Fibroblast of skin of scalp (primary cell): ENCODE measurements at places on chromosomes 5 and 9.

DNA sequence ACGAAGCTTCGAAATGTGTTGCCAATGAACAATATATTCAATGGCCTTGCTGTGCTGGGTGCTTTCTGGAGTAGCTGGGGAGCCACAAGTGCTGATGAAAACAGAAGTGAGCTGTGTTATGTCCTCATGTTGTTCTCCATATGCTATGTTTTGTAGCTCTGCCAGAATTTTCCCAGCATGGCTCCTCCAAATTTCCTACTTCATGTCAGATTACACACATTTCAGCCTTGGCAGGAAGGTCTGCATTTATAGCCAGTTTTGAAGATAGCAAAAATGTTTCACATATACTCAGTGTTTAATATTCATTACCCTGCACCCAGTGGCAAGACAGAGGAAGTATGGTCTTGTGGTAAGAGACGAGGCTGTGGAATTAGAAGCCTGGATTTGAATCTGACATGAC is 22.6 kb upstream of the NMUR2 start:
- DNase-seq = no peak

DNA sequence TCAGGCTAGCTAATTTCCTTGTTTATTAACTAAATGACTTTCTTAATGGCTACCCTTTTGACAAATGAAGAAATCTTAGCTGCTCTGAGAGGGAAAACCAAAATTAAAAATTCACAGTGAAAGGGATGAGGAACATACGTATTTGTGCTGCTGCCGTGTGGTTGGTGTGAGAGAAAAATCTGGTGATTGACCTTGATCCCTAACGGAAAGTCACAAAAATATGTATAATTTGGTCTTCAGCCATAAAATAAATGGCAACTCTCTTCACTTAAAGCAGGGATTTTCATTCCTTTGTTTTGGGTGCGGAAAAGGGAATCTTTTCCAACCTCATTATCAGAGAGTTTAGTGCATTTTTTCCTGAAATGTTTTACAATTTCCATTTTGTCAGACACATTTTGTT is 40.4 kb downstream of the PAM start:
- DNase-seq = no peak

GRCh38 chr5:158485604-158486081 is 614.1 kb downstream of the EBF1 start:
- DNase-seq = peak; percentile 90

DNA sequence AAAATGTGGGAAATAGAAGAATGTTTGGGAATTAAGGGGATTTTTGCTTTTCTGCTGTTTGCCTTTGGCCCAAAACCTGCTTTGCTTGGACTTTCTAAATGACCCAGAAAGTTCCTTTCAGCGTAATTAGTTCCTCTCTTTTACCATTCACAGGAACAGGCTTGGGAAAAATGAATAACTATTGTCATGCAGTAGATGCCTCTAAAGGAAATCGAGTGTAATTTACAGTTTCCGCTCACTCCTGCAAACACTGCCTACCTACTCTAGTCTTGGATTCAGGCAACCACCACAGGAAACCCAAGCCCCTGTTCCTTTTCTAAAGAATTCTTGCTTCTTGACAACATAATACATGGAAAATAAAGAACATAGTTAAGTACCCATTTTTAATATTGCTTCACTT is 25.0 kb downstream of the TTC23L start:
- no peak for DNase-seq

DNA sequence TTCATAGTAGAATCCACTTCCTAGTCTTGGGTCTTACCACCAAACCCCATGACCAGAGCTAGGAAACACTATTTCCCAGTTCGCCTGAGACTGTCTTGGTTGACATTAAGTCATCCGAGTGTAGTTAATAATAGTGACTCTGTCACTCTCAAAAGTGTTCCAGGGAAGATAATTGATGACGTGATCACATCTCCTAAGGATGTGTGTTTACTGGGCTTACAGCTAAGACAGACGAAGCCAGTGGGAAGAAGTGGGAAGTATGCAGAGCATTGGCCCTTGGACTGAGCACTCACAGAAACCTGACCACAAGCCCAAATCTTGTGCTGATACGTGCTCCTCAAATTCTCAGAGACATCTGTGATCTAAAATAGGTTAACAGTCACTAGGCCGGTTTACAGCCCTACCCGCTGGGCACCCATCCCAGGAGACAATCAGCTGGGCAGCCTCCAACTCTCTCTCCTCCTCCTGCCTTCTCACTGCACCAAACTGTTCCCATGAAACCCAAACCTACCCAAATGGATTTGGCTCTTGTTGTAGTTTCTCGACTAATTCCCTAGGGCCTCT is 316.6 kb downstream of the TLE1 start:
- no peak for DNase-seq

- no peak for DNase-seq
Observed at GRCh38 chr5:20528471-20528870, 540.5 kb upstream of the CDH18 start.

- DNase-seq = peak; percentile 41
Observed at GRCh38 chr5:64165500-64166200, at the start of gene RNF180. RNF180 (plus strand) TSS chr5:64165843; CDS start chr5:64200808, 34,965 bp downstream.
